ENCODE measurements at places on chromosomes 11 and 22.

GRCh38 chr11:103007521-103007920 is 52.0 kb upstream of the MMP13 start:
- no peak for DNase-seq

DNA sequence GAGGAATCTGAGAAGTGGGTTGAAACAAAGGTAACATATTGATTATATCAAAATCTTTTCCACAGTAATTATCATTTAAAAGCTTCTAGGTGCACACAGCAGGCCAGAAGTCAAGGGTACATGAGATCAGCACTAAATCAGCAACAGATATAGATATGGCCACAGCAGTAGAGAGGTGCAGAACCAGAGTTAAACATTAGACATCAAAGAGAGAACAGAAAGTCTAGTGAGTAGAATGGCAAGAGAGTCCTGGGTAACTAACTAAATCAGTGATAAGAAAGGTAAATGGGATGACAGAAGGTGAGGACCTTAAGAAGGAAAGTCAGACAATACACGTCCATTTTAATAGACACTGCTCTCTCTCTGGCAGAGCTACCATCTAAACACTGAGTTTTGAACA is 119.5 kb upstream of the GRIA4 start:
- DNase-seq: no peak

DNA sequence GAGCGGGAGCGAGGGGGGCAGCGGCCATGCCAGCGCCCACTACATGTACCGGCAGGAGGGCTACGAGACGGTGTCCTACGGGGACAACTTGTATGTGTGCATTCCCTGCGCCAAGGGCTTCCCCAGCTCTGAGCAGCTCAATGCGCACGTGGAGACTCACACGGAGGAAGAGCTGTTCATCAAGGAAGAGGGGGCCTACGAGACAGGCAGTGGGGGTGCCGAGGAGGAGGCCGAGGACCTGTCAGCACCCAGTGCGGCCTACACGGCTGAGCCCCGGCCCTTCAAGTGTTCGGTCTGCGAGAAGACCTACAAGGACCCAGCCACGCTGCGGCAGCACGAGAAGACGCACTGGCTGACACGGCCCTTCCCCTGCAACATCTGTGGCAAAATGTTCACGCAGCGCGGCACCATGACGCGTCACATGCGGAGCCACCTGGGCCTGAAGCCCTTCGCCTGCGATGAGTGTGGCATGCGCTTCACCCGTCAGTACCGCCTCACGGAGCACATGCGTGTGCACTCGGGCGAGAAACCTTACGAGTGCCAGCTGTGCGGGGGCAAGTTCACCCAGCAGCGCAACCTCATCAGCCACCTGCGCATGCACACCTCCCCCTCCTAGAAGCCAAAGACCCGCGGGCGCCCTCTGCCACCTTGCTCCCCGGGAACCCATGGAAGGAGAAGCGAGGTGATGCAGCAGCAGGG is 20.9 kb upstream of the TMEM191C start:
- no peak for DNase-seq

DNA sequence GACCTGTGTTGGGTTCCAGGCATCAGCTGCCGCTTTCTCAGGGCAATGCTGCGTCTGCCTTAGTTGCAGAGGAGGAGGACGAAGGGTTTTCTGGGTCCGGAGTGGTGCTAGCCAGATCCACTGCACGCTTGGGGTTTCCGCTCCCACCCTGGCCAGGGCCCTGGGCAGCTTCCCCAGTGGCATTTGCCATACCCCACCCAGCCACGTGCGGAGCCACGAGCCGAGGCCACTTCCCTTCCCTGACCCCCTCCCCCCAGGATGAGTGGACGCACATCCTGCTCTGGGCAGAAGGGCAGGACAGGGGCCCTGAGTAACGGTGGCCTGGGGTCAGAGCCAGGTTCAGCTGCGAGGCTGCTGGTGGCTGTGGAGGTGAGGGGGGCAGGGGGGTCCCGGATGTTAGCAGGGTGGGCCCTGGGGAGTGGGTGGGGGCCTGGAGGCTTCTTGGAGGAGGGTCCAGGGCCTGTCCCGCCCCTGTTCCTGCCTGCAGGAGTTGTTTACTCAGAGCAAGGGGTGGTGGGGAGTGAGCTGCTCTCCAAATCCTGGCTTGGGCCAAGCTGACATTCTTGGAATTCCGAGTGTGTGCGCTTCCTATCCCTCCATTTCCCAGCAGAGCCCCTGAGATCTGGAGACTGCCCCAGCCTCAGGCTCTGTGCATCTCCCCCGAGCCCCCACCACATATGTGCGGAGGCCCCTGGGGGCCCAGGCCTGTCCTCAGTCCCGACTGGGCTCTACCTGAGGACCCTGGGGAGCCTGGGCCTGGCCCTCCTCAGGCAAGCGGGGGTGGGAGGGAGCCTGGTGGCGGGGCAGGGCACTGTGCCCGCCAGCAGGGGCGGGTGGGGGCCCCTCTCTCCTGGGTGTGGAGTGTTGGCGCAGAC is 1.4 kb downstream of the TSPAN4 start:
- DNase-seq: no peak

DNA sequence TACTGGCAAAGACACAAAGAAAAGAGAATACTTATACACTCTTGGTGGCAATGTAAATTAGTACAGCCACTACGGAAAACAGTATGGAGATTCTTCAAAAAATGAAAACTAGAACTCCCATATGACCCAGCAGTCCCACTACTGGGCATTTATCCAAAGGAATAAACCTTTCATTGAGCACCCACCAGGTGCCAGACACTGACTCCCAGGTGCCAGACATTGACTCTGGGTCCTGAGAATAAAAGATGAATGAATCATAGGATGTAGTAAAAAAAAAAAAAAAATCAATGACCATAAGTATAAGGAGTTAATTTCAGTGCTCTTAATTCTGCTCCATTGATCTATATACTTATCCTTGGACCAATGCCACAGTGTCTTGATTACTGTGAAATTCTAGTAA is 28.2 kb downstream of the HEPHL1 start:
- no peak for DNase-seq

DNA sequence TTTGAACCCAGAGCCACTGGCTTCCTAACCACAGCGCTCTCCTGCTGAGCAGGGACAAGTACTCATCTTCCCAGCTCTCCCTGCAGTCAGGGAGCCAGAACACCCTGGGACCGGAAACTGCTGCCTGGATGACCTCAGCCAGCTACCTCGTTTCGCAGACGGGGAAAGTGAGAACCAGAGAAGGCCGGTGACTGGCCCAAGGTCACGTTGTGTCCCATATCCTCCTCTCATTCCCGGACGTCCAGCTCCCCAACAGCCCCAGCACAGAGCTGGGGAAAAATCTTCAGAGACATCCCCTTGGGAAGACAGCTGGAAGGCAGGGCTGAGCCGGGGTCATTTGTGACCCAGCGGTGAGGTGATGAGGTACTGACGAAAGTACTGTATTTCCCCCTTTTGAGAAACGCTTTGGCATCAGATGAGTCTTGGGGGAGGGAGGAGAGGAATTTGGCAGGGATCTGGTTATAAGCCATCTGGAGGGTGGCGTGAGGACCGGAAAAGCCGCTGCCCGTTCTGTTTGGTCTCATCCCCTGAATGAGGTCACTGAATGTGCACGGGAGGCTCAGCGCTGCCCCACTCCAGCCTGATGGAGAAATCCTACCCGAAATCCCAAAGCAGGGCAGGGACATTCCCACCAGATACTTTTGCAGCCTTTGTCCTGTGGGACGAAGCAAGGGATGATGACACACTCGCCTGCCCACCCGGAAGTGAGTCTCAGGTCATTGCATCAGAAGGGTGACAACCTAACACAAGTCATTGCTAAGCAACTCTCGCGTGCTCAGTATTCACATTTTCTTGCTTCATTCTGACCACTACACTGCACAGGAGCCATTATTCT is 41.1 kb downstream of the LIF start:
- DNase-seq: no peak

GRCh38 chr11:83200035-83200434 is 6.5 kb downstream of the ANKRD42 start:
- DNase-seq: no peak

- no peak for DNase-seq
These were observed 75.9 kb downstream of the LDLRAD3 start for GRCh38 chr11:36019722-36020121.

- DNase-seq: no peak
These were observed 7.3 kb downstream of the RHOG start for GRCh38 chr11:3833449-3833848.

GRCh38 chr11:117037279-117037974 is 60.8 kb downstream of the SIK3 start:
- DNase-seq: no peak

DNA sequence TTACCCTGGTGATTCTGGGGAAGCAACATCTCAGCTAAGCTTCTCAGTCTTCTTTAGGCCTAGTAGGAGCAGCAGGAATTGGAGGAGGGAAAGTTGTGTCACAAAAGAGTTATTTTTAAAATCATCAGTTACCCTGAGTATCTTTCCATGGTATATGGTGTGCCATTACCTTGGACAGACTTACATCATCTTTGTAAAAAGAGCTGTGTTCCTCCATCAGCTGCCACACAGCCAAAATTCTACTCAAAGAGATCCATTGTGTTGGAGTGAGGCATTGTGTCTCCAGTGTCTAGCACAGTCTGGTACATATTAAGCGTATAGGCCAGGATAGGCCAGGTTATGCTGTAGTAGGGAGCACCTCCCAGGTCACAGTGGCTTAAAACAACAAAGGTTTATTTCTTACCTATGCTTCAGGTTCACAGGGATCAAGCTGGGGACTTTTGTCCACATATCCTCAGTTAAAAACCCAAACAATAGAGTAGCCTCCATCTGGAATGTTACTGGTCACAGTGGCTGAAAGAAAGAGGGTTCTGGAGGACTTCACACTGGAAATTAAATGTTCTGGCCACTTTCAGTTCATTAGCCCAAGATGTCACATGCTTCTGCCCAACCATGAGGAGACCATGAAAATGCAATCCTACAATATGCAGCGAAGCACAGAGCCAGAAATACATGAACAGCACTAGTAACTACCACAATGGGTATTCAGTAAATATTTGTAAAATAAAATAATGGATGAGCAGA is 9.9 kb upstream of the TMPRSS5 start:
- no peak for DNase-seq

GRCh38 chr22:37486224-37486845 is at the start of gene MFNG:
Gene MFNG (minus strand): TSS chr22:37486384. CDS start chr22:37486177, 207 bp downstream.
- DNase-seq: peak; percentile 51

DNA sequence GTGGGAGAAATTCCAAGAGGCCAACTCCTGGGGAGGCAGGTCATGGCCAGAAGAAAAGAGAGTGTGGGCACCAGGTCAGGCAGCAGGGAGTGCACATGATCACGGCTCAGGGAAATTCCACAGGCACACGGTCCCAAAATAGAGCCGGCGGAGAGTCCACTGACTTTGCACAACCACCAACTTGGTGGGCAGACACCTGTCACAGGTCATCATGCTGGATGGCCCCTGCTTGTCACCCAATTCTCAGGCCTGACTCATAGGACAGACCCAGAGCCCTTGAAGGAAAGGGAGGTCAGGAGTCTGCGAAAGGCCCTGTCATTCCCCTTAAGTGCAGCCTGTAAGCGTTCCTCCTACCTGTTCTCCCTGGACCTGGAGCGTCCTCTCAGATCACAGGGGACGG is 15.8 kb downstream of the APOL2 start:
- DNase-seq: no peak

- no peak for DNase-seq
These were observed 31.5 kb upstream of the RAB38 start for GRCh38 chr11:88206751-88207150.
